Astrocyte (in vitro differentiated cells and primary cell): ENCODE measurements at places on chromosomes 12 and 14.

DNA sequence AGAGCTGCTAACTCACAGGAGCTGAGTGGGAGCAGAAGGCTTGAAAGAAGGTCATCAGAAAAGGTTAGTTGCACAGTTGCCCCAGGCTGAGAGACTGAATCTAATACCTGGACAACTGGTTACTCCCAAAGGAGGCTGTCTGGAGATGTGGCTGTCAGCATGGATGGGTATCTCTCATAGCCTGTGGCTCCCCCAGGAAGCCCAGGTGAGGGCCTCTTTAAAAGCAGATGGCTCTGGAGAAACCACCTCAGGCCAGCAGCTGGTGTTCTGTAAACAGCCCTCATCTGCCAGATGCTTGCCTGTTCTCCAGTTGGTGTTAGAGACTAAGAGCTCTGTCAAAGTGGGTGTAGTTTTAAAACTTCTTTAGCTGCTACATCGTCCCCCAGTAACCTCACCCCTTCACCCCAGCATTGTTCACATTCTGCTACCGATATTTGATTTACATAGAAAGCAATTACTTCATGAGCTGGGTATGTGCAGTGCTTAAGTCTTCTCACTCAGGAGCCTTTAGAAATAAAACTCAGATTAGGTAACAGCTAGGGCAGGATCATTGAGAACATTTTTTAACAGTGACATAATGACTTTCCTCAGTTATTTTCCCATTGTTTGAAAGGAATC, 25.8 kb downstream of the DACT1 start:
- H3K36me3 ChIP-seq = no peaks in the 10 kb centered on the region
- peaks cover 10% of the 10 kb centered on the region for H3K4me1 ChIP-seq
- DNase-seq = peak; percentile 96
- H3K27ac ChIP-seq = peak overlapping the region; percentile 51
- no peak overlapping the region for H3K4me3 ChIP-seq
- H3K27me3 ChIP-seq = no peaks in the 10 kb centered on the region

DNA sequence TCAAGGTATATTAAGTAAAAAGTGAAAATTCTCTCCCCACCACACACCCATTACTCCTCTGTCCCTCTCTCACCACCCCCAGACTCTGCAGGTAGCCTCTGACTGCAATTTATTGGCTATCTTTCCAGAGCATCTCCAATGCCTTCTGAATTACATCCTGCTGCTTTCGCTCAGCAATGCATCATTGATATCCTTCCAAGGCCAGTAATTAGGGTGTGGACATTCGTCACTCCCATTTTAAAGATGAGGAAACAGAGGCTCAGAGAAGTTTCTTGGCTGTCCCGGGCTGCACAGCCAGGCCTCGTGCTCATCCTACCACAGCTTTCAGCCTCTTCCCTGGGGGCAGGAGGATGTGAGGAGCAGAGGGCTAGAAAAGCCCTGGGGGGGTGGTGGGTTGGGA, 23.6 kb upstream of the PGF start:
- H3K4me3 ChIP-seq = no peak overlapping the region
- no peak overlapping the region for H3K27ac ChIP-seq
- H3K4me1 ChIP-seq = peaks cover 22% of the 10 kb centered on the region
- no peaks in the 10 kb centered on the region for H3K27me3 ChIP-seq

- H3K4me3 ChIP-seq = no peak overlapping the region
- H3K27ac ChIP-seq = no peak overlapping the region
- peaks cover 26% of the 10 kb centered on the region for H3K4me1 ChIP-seq
- H3K27me3 ChIP-seq = no peaks in the 10 kb centered on the region
- peaks cover under 1% of the 10 kb centered on the region for H3K36me3 ChIP-seq
- DNase-seq = no peak
Observed at GRCh38 chr12:98737322-98737712, 92.2 kb downstream of the APAF1 start.

DNA sequence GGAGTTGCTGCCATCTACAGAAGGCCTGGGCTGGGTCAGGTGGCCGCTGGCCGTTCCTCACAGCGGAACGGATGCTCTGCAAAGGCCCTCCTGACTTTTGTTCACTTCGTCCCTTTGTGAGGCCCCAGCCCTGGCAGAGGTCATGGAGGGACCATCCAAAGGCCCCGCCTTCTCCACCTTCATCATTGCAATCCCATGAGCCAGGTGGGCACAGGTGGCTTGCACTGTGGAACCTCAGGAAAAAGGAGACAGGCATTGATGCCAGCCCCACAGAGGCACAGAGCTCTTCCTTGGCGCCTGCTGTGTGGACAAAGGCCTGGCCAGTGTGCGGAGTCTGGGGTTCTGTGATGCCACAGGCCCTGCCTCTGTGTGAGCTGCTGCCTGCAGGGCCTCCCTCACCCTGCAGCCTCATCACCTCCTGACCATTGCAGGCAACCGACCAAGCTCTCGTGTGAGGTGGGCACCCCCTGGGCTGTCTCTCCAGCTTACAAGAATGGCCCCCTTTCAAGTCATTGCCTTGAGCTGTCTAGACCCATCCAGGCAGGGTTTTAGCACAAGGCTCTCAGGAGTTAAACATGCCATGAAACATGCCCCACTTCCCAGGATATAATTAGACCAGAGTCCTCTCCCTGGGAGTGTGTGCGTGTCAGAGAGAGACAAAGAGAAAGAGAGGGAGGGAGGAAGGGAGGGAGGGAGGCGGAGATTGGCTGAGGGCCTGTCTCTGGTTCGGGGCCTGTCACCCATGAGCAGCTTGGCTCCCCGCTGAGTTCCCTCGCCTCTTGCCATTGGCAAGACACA, 19.3 kb downstream of the NFKBIA start:
- H3K4me3 ChIP-seq = no peak overlapping the region
- peaks cover 25% of the 10 kb centered on the region for H3K4me1 ChIP-seq
- DNase-seq = peak; percentile 91
- H3K27ac ChIP-seq = peak overlapping the region; percentile 83

- no peak overlapping the region for H3K4me3 ChIP-seq
- no peak overlapping the region for H3K27ac ChIP-seq
- H3K27me3 ChIP-seq = no peaks in the 10 kb centered on the region
- H3K36me3 ChIP-seq = no peaks in the 10 kb centered on the region
- H3K4me1 ChIP-seq = peaks cover 14% of the 10 kb centered on the region
- DNase-seq = no peak
Observed at GRCh38 chr12:70640901-70641300, 3.7 kb upstream of the PTPRB start.

DNA sequence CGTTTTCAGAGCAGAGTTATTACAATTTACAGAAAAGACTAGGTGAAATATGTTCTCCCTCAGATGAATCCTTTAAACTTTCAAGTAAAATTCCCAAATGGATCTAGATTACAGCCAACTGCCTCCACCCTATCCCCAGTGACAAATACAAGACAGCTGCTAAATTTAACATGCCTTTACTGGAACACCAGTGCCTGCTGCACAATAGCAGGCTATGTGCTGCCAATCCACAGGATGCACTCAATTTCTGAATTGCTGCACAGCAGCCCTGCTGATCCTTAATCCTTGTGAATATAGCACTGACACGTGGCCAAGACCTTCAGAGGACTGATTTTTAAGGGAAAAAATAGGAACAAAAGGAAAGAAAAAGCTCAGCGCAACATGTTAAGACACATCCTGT, 128.9 kb downstream of the CCER1 start:
- no peak overlapping the region for H3K4me3 ChIP-seq
- no peaks in the 10 kb centered on the region for H3K4me1 ChIP-seq
- DNase-seq = no peak
- no peaks in the 10 kb centered on the region for H3K36me3 ChIP-seq
- no peak overlapping the region for H3K27ac ChIP-seq
- H3K27me3 ChIP-seq = no peaks in the 10 kb centered on the region

DNA sequence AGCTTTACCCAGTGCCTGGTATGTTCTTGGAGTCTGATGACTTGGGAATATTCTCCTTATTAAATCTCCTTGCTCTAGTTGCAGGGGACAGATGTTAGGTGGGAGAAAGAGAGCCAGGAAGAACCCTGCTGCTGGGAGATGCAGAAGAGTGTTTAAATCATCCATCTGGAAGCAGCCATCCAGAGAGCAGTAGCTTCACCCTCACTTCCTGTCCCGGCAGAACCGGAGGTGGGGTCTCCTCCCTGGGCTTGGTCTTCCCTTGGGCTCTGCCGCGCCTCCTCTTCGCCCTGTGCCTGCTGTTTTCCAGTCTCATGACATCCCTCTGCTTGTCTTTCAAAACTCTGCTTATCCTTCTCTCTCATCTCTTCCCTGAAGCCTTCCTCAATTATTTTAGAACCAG, 15.5 kb downstream of the B4GALNT3 start:
- H3K4me3 ChIP-seq = no peak overlapping the region
- H3K36me3 ChIP-seq = no peaks in the 10 kb centered on the region
- peaks cover 25% of the 10 kb centered on the region for H3K27me3 ChIP-seq
- H3K27ac ChIP-seq = no peak overlapping the region
- DNase-seq = no peak

DNA sequence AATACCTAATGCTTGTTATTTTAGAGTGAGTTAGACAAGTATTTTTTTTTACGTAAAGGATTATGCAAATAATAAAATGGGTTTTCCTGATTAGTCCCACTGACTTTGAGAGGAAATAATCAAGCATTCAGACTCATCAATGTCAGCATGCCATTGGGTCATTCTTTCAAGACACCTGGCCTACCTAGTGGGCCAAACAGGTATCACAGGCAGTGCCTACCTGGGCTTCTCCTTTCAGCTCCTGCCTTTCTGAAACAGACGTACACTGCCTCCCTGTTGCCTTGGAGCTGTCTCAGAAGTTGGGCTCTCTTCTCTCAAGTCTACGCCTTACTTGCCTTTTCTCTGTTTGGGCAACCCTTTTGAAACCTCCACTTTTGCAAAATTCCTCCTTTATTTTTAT, 545.6 kb downstream of the SNAPC1 start:
- H3K36me3 ChIP-seq = no peaks in the 10 kb centered on the region
- no peaks in the 10 kb centered on the region for H3K27me3 ChIP-seq
- no peak for DNase-seq
- H3K4me1 ChIP-seq = no peaks in the 10 kb centered on the region
- no peak overlapping the region for H3K27ac ChIP-seq
